ENCODE measurements at places on chromosomes 13 and 19.
A peak's percentile ranks its signal among the peaks of the same experiment; 100 is the strongest.

GRCh38 chr13:41117869-41118268, 14.7 kb downstream of the KBTBD6 start:
- DNase-seq = no peak

- DNase-seq = no peak
Measured at GRCh38 chr19:16773939-16774338, 54.3 kb downstream of the NWD1 start.

DNA sequence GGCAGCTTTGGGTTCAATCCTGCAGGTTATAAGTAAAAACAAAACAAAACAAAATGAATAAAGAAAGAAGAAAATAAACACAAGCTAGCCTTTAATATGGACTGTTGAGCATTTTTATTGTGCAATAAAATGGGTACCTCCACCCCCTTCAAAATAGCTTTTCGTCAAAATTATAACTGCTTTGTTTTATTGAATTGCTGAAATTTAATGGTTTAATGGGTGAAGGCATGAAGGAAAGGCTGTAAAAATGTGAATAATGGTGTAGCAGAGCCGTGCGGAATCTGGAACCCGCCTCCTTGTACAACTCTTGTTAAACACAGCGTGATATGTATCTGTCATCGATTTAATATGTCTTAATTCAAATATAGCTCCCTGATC, 2.2 kb upstream of the ZIC5 start:
- DNase-seq = no peak

DNA sequence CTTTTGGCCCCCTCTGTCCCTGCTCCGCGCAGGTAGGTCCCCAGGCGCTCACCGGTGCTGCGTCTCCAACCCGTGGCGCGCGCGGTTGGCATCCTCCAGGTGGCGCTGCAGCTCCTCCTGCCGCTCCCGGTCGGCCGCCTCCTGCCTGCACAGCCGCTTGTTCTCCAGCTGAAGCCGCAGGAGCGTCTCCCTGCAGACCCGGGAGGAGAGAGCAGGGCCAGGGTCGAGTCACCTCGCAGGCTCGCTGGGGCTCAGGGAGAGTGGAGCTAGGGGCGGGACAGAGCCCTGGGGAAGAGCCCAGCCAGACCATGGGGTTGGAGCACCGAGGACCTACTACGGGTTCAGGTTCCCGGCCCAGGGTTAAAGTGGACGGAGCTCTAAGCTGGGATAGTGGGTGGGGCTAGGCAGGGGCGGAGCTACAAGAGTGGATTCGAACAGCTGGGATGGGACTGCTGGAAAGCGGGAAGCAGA, 9.3 kb downstream of the HOOK2 start:
- no peak for DNase-seq

GRCh38 chr13:28744656-28745055, 25.9 kb upstream of the SLC46A3 start:
- DNase-seq = no peak

DNA sequence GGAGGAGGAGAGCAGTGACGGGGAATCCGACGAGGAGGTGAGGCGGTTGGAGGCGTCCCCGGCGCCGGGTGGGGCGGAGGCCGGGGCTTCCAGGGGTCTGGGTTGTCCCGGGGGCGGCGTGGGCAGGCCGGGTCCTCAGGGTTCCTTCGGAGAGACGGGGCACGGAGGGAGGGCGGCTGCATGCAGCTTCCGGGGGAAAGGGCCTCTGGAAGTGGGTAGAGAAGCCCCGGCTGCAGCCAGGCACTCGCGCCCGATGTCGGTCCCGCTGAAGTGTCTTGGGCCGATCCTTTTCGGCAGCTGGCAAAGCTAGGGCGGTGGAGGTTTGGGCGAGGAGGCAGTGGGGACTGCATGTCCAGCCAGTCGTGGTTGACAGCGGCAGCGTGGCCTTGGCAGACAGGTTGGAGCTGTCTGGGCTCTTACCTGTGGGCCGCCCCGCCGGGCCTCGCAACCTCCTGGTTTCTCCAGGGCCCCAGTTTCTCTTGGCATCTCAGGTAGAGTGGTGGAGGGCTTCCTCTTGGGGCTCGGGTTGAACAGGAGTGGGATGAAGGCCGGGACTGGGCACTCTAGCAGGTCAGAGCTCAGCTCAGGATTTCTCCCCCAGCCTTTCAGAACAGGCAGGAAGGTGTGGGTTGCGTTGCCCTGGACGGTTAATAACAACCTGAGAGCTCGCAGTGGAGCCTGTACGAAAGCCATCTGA, 690 bp downstream of the KMT2B start:
- DNase-seq = peak; percentile 52

DNA sequence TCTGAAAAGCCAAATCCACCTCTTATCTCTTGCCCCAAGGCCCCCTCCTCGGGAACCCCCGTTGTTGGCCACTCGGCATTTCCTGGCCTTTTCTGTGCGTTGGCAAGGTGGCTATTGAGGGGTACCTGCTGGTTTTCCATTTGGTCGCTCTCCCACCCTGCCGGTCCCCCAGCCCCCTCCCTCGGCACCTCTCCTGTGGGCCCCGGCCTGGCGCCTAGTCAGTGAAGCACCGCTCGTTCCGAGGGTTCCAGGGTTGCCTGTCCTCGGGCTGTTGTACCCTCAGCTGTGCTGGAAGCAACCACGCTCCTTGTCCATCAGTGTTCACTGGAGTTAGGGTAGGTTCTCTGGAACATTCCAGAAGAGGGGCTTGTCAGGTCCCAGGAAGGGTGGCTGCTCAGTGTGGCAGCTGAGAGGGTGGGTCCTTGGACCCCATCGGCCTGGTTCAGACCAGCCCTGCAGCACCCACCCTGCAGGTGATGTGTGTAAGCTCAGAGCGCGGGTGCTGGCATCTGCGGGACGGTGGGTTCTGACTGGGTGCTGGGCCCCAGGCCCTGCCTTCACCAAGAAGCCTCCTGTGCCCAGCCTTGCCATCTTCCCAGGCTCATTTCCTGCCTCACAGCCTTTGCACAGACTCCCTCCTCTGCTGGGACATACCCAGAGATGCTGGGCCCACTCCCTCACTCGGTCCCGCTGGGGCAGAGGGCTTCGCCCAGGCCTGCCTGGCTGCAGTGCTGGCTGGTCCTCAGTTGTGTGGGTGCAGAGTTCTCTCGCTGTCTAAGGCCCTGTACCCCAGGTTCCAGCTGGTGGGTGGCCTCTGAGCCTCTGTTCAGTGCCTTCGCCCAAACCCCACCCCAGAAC, 21.3 kb downstream of the NKPD1 start:
- DNase-seq = no peak

DNA sequence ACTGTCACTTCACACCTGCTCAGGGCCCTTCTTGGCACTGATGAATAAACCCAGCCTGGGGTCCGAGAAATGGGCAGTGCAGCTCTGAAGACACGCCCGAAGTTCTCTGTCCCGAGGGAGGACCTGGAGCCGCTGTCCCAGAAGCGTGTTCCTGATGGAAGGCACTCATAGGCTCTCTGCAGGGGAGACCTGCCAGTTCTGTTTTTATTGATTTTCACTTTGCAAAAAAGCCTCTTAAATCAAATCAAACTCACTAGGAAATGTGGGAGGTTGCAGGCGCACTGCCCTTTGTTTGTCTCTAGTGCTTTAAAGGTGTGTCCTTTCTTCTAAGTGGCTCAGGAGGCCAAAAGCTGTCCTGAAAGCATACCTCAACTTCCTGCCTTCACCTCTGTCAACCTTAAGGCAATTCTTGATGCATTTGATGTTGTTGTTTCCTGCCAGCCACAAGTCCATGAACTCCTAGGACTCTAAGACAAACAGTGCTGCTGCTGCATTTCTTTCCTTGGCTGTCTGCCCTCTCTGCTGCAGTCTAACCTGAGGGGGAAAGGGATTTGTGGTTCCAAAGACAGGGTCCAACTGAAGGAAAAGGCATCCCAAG, 663.2 kb downstream of the UQCRFS1 start:
- no peak for DNase-seq

- no peak for DNase-seq
Measured at GRCh38 chr13:26062853-26063444, 11.1 kb upstream of the SHISA2 start.

GRCh38 chr13:40319699-40320579, 346.5 kb downstream of the FOXO1 start:
- DNase-seq = no peak

DNA sequence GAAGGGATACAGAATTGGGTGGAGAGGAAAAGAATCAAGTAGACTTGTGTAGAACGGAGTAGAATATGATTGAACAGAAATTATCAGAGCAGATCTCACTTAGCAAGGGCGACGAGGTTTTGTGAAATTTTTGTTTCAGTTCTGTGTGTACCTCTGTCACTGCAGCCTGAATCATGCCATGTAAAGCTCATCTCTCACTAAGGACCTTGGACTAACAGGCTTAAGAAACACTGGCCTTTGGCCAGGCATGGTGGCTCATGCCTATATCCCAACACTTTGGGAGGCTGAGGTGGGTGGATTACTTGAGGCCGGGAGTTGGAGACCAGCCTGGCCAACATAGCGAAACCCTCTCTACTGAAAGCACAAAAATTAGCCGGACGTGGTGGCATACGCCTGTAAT, 62.6 kb downstream of the MYH14 start:
- DNase-seq = no peak

- DNase-seq = no peak
Measured at GRCh38 chr13:59533561-59534555, 629.9 kb downstream of the DIAPH3 start.

DNA sequence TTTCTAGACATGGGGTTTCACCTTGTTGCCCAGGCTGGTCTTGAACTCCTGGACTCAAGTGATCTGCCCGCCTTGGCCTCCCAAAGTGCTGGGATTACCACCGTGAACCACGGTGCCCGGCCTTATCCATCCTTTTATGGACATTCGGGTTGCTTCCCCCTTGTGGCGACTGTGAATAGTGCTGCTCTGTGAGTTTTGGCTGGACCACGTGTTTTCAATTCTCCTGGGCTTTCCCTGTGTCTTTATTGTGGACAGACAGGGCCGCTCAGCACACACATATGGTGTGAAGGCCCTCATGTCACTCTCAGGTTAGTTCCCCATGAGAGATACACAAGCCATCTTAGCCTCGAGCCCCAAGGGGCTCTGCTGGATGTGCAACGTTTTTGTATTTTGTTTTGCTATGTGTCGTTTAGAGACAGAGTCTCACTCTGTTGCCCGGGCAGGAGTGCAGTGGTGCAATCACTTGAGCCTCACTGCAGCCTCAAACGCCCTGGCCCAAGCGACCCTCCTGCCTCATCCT, 40.5 kb downstream of the MAU2 start:
- DNase-seq = peak; percentile 39

- no peak for DNase-seq
Measured at GRCh38 chr19:10991521-10992081, 30.8 kb downstream of the SMARCA4 start.

- no peak for DNase-seq
Measured at GRCh38 chr19:40232479-40232878, 6.0 kb upstream of the CCNP start.

DNA sequence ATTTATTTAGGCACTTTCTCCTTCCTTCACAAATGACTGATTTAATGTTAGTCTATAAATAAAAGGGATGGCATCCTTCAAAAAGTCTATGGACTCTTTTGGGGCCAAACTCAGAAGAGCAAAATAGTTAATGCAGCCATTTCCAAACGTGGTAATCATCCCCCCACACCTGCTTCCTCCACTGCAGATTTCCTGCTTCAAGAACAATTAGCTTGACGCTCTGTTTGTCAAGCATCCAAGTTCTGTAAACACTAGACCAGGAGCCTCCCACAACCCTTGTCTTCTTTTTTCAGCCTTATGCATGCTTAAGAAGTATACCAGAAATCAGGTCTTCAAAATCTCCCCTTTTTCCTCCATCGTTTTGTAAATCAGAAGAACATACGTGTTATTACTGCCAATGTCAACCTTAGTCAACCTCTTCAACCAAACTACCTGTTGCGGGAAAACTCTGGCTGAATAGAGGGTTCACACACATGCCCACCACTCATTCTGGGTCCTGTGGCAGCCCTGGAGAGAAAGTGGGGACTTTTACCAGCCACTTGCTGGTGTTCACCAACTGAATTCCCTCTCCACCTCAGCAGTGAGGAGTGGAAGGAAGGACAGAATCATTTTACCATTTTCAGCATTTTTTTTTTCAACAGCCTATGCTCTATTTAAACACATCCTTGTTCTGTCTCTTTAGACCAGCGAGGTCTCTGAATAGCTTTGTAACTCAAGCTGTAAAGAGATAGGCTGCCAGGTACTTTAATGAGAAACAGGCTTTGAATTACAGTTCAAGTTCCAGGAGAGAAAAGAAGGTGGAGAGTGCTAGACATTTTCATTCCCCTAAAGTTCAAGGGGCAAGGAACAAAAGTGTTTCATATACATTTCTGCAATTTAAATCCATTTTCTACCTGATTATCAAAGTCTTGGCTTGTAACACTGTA, 39.1 kb downstream of the EFNB2 start:
- DNase-seq = no peak

- no peak for DNase-seq
Measured at GRCh38 chr13:104014803-104015645, 948.8 kb upstream of the SLC10A2 start.

- DNase-seq = no peak
Measured at GRCh38 chr19:6211632-6212402, 68.0 kb downstream of the MLLT1 start.

GRCh38 chr13:52713894-52714293, 25.7 kb downstream of the CNMD start:
- DNase-seq = no peak

DNA sequence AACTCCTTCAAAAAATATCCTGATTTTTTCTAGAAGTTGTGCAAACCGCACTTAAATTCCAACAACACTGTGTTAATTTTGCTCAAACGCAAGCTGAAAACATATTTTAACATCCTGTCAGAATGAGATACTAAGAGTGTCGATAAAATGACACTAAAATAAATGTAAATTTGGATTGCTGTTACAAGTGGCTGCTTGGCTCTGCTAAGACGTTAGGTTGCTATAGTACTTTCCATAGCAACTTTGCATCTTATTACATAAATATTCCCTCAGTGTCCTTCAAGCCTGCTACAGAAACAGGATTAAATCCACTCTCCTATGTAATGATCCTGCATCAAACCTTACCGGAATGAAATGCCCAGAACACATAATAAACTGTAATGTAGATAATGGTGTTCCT, 292.1 kb downstream of the DNAJC15 start:
- no peak for DNase-seq

- DNase-seq = no peak
Measured at GRCh38 chr19:15702534-15702930, 25.3 kb upstream of the OR10H2 start.

All from activated CD8-positive, alpha-beta memory T cell treated with anti-CD3 and anti-CD28 coated beads for 4 hours (primary cell).